Caki2 (cell line): ENCODE measurements at places on chromosomes 7 and 10. TPM values are rescaled to one million over a fixed set of nuclear protein-coding genes. Genes with fewer than 3 reads are reported as not detected.

DNA sequence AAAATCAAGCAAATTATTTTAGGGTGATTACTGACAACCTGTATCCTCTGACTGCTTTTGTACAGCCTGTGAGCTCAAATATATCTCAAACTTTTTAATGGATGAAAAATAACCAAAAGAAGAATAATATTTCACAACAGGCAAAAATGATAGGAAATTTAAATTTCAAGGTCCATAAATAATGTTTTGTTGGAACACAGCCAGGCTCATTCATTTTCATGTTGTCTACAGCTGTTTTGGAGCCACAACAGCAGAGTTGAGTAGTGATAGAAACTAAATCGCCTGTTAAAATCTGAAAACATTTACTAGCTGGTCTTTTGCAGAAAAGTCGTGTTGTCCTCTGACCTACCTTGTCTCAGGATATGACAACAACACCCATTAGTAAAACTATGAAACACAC, 75.9 kb downstream of the GLI3 start:
- no peak for DNase-seq

DNA sequence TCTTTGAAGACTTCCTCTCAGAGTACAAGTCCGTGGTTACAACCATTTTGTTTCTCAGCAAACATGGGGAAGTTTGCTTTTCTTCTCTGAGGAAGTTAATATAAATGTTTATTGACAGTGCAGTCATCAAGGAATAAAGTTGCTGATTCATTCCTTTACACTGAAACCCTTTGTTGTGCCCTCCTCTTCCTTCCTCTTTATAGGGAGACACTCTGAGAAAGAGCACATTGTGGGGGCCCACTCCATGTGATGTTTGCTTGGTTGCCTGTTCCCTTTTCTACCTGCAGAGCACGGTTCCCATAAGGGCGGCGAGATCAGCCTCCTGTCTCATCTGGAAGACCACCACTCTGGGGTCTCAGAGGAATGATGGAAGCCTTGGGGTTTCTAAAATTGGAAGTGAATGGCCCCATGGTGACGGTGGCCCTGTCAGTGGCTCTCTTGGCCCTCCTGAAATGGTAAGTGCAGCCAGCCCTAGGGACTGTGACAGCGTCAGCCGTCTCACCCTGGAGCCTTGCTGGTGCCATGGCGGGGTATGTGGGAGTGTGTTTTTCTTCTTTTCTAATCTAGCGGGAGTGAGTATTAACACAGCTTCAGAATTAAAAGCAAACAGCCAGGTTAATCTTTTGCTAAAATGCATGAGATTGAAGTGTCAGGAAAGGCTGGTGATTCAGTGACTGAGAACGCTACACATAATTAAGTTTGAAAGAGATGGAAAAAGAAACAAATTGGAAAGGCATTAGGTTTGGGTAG, at the start of gene TBXAS1:
TSS of gene TBXAS1 (plus strand) at position 240 of the 750 bp plus-strand sequence. CDS start at position 367, 127 bp downstream.
- peak; percentile 94 for DNase-seq

DNA sequence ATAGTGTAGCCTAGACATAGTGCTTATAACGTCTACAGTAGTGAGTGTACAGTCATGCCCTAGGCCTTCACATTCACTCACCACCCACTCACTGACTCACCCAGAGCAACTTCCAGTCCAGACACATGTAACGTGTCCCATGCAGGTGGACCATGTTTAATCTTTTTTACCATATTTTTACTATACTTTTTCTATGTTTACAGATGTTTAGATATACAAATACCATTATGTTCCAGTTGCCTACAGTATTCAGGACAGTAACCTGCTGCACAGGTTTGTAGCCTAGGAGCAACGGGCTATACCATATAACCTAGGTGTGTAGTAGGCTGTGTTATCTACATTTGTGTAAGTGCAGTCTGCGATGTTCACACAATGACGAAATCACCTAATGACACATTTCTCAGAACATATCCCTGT, 11.0 kb downstream of the MPP7 start:
- DNase-seq, result no peak

GRCh38 chr10:18607503-18608378, 43.6 kb downstream of the NSUN6 start:
- peak; percentile 40 for DNase-seq

DNA sequence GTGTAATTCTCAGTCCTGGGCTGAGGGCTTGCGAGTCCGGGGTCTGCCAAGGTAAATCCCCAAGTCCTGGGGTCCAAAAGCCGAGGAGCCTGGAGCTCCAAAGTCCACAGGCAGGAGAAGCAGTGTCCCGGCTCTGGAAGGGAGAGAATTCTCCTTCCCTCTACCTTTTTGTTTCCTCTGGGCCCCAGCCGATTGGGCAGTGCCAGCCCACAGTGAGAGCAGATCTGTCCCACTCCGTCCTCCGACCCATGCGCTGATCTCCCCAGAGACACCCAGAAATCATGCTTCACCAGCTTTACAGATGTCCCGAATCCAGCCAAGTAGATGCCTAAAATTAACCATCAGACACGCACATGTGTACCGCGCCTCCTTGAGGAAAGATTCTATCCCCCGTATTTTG, 8.1 kb upstream of the VIPR2 start:
- DNase-seq, result no peak

GRCh38 chr7:105402221-105403095, 13.7 kb upstream of the SRPK2 start:
- no peak for DNase-seq

DNA sequence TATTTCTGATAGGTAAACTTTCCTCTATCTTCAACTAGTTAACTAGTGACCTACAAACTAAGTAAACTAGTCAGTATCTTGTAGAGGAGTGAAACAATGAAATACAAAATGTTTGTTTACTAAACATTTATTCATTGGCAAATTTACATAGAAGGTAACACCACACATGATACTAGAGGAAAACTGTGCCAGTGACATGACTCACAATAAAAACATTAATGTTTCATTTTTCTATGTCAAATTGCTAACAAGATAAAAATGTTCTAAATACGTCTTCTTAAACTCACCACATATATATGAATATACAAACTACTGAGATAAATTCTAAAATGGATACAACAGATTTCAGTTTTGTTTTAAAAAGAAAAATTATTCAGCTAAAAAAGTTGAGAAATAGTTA, 471.3 kb downstream of the PARD3 start:
- DNase-seq, result no peak

DNA sequence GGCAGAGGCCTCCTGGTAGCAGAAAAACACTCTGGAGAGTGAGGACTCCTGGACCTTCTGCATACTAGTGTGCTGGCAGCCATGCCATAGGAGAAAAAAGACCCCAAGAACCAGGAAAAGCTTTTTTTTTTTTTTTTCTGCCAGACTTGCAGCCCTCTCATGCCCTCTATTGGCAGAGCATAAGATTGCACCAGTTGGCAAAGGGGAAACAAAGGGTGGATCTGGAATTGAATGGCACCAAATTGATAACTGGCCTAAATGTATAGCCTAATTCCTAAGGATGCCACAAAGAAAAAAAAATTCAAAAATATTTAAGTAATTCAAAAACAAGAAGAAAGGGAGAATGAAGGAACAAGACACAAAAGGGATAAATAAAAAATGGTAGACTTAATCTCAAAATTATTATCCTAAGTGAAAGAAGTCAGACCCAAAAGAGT, 112.5 kb upstream of the GHITM start:
- DNase-seq, result peak; percentile 16

- DNase-seq, result no peak
Observed at GRCh38 chr10:45454859-45455258, 80.8 kb downstream of the ALOX5 start.

- DNase-seq, result no peak
Observed at GRCh38 chr10:125448596-125448995, 234.4 kb downstream of the TEX36 start.

GRCh38 chr10:95820363-95820762, 64.4 kb downstream of the ENTPD1 start:
- DNase-seq, result no peak

- DNase-seq, result no peak
Observed at GRCh38 chr10:22833781-22834180, 94.1 kb upstream of the ARMC3 start.

DNA sequence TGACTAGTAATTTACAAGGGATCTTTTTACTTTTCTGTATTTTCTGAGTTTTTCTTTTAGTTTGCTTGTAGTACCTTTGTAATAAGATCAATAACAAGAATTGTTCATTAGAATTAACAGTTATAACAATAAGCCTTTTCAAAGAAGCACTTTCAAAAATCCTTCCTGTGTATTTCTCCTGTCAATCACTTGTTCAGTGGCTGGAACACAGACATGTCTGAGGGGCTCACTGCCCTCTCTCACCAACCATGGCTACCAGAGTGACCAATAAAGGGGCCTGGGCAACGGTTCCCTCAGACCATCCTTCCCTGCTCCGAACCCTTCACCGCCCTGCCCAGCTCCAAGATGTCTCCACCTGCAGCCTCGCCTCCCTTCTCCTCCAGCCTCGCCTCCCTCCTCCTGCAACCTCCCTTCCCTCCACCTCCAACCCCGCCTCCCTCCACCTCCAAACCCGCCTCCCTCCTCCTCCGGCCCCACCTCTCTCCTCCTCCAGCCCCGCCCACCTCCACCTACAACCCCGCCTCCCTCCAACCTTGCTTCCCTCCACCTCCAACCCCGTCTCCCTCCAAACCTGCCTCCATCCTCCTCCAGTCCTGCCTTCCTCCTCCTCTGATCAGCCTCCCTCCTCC, 353.4 kb downstream of the TNS3 start:
- DNase-seq, result peak; percentile 74

- DNase-seq, result no peak
Observed at GRCh38 chr7:148987751-148988512, 40.4 kb downstream of the PDIA4 start.

- DNase-seq, result no peak
Observed at GRCh38 chr7:4834601-4835397, 27.0 kb downstream of the PAPOLB start.

DNA sequence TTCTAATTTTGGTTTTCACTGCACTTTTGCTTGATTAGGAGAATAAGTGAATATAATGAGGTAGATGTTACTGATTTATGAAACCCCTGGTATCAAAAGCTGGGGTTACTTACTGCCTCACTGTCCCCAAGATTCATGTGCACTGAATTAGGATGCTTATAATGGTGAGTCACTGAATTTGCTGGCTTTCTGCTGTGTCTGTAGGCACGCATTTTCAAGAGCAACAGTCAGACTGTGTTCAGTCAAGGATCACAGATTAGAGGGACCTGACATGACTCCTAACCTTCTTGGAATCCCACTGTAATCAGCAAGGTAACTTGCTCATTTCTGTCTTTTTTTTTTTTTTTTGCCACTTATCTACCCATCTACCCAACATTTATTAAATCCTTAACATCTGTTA, 59.7 kb downstream of the GPR85 start:
- peak; percentile 19 for DNase-seq

DNA sequence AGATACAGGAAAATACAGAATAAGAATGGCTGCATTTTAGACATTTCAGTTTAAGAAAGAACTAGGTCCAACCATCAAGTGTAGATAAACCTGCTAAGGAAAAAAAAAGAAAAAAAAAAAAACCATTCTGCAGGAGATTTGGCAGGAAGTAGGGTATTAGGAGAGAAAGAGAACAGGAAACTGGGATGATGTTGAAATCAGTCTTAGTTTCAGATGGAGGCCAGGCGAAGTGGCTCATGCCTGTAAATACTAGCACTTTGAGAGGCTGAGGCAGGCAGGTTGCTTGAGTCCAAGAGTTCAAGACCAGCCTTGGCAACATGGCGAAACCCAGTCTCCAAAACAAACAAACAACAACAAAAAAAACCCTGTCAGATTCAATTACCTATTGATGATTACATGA, 120.2 kb downstream of the RAB11FIP2 start:
- DNase-seq, result no peak

GRCh38 chr7:22660293-22660692, 66.7 kb upstream of the IL6 start:
- no peak for DNase-seq

GRCh38 chr10:70748801-70749573, 36.2 kb downstream of the TBATA start:
- no peak for DNase-seq

DNA sequence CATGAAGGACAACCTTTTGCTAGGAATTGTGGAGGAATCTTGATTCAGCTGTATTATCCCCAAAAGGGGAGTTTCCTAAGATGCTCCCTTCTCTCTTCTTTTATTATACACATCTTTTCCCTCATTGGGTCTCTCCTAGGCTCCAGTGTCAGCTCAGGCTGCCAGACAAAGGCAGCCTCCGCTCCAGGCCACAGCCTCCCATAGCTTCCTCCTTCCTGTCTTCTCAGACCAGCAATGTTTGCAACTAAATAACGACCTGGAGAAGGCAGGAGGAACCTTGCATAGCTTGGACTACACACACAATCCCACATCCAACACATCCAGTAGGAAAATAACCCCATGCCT, 12.3 kb downstream of the SFXN3 start:
- DNase-seq, result no peak

GRCh38 chr10:109978481-109978880, 29.3 kb upstream of the ADD3 start:
- DNase-seq, result no peak

DNA sequence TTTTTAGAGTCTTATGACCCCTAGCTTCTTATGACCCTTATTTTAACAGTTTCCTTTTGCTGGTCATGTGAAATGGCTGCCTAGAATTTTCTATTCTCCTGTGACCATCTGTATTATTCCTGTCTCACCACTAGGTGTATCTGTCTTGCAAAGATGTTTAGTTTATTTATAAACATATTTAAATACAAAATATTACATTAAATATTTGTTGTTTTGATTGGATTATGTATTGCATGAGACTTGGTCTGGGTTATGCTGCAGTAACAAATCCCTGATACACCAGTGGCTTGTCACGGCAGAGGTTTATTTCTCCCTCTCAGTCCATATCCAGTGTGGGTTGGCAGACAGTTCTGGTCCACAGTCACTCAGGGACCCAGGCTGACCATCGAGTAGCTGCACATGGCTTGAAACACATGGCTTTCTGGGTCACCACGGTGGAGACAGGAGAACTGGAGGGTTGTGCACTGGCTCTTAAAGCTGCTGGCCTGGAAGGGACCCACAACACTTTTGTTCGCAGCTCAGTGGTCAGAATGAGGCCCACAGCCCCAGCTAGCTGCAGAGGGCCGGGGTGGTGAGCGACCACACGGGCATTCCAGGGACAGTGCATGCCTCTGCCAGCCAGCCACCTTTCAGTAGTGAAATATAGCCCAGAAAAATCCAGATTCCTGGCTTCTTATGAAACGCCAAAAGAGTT, 7.4 kb downstream of the RASSF4 start:
- no peak for DNase-seq

GRCh38 chr7:157438121-157439025, 101.6 kb downstream of the DNAJB6 start:
- no peak for DNase-seq

GRCh38 chr10:90966146-90966545, 45.3 kb upstream of the ANKRD1 start:
- no peak for DNase-seq

GRCh38 chr10:113073549-113074189, 123.6 kb downstream of the TCF7L2 start:
- DNase-seq, result peak; percentile 99

The NUTM2A gene
- total RNA-seq, result 1.7 TPM in 1 of 2 replicates, not detected in the other

The PTPN12 gene
- 19.0 and 22.5 TPM in 2 replicates for total RNA-seq

The AQP1 gene
- 0.32 TPM in 1 of 2 replicates, not detected in the other for total RNA-seq

The RBM20 gene
- 7.2 and 7.7 TPM in 2 replicates for total RNA-seq

The ZNF239 gene
- total RNA-seq, result 4.7 and 11.0 TPM in 2 replicates

The SSC4D gene
- 1.1 and 11.0 TPM in 2 replicates for total RNA-seq

The SRRT gene
- total RNA-seq, result 72.5 and 75.8 TPM in 2 replicates

The FXYD4 gene
- total RNA-seq, result not detected in 2 replicates

The CALML5 gene
- total RNA-seq, result not detected in 2 replicates

The PPP2R2D gene
- 39.1 and 45.4 TPM in 2 replicates for total RNA-seq

The GLI3 gene
- 1.8 and 1.9 TPM in 2 replicates for total RNA-seq
